ENCODE measurements at places on chromosomes 2 and 18. TPM values are rescaled to one million over a fixed set of nuclear protein-coding genes. Genes with fewer than 3 reads are reported as not detected.

The DSG4 gene
- not detected for total RNA-seq

The CNNM3 gene
- 22.8 TPM for total RNA-seq

The SH3RF3 gene
- 1.2 TPM for total RNA-seq

The TCF23 gene
- not detected for total RNA-seq

The SERPINB11 gene
- total RNA-seq: not detected

The RAMP1 gene
- total RNA-seq: 2.7 TPM

The TXNDC2 gene
- total RNA-seq: not detected

GRCh38 chr2:19673213-19673791 is 228.5 kb downstream of the TTC32 start:
- no peak for DNase-seq

DNA sequence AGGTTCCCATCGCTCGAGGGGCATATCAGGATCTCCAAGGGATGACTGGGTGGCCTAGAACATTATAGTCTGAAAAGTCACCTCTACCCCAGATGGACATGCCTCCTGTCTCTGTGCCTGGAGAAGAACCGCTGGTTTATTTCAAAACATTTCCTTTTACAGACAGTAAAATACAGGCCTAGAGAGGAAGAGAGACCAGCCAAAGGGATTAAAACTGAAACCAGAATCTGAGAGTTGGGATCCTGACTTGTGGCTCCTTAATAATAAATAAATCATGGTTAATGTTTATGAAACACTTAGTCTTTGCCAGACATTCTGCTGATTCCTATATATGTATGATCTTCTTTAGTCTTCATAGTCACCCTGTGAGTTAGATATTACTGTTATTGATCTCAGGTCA is 153.7 kb downstream of the DDX1 start:
- DNase-seq: no peak

DNA sequence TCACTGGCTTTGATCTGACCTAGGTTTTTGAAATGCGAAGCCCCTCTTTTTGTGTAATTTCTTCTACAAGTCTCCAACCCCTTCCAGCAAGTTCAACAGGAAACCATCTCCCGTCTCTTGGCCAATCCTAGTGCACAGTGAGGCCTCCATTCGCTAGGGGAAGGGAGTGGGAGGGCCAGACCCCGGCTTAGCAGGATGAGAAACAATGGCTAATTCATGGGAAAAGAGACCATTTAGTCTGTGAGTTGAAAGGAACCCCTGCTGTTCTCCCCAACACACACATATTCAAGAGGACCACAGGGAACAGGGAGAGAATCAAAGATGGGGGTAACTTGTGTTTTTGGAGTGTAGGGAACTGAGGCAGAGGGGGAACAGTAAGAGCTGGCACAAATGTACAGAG is 83.0 kb downstream of the RTN4 start:
- peak; percentile 42 for DNase-seq

GRCh38 chr2:112138159-112139032 is at the start of gene FBLN7:
Gene FBLN7 (plus strand): TSS chr2:112138385. CDS start chr2:112138656, 271 bp downstream.
- DNase-seq: peak; percentile 68

- no peak for DNase-seq
Measured at GRCh38 chr2:134782107-134782506, 56.3 kb upstream of the ACMSD start.

DNA sequence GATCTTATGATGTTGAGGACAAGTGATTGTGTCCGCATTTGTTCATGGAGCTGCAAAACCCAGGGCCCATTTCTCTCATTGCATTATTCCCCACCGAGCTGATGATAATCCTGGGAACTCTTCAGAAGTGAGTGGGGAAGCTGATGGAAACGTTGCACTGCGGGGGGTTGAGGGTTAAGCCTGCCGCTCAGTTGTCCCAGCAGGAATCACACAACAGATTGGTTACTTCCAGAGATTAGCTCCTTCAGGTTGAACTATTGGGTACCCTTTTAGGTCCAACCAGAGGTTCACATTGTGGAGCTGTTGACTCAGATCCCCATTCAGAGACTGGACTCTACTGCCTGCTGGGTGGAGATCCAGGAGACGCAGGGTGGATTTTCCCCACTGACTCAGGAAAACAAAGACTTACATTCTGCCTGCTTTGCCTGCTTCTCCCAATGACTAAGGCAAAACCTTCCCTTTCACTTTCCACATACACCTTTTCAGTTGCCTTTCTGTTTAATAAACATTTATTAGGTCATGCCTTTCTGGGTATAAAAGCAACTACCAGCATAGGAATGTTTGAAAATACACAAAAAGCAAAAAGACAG is 286.4 kb downstream of the TXNL1 start:
- DNase-seq: peak; percentile 9

GRCh38 chr18:28522236-28522635 is 345.3 kb upstream of the CDH2 start:
- peak; percentile 24 for DNase-seq
